ENCODE measurements at places on chromosomes 11 and 22. TPM values are rescaled to one million over a fixed set of nuclear protein-coding genes. Genes with fewer than 3 reads are reported as not detected.

The RIMBP3C gene
- total RNA-seq, result 0.31 TPM

- no peak for DNase-seq
Observed at GRCh38 chr11:84607975-84608836, 1018.9 kb downstream of the DLG2 start.

The BAIAP2L2 gene
- 3.0 TPM for total RNA-seq

The ELFN2 gene
- 0.32 TPM for total RNA-seq

The SYNGR1 gene
- total RNA-seq, result 9.4 TPM

- no peak for DNase-seq
Observed at GRCh38 chr22:27836181-27836580, 34.6 kb upstream of the MN1 start.

DNA sequence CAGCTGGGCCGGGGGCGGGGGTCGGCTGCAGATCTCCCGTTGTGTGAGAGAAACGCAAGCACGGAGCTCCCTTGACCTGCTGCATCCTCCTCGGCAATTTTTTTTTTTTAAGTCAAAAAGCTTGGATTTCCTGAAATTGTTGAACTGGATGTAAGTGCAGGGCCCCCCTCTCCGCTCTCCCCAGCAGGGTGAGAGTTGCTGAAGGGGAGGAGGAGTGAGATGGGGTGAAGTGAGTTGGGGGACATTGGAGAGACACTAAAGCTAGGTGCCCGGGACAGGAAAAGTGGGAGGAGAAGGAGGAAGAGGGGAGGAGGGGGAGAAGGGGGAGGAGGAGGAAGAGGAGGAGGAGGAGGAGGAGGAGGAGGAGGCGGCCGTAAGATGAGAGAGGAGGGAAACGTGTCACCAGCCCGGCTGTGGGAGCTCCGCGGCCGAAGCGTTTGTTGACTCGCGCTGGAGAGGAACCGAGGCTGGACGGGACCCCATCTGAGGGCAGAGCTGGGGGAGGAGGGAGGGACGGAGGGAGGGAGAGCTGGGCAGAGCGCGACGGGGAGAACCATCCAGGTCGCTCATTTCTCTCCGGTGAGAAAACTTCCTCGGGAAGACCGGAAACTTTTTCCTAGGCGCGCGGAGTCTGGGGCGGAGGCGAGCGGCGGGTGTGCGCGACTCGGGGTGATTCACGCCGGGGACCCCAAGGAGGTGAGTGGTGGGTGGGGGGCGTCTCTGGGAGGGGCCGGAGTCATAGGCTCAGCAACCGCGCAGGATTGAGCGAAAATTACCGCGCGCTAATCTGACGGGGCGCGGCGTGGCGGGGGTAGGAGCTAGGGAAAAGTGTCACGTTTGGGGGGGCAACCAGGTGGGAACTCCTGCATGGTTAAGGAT is 80.2 kb downstream of the PRR5L start:
- DNase-seq, result no peak

DNA sequence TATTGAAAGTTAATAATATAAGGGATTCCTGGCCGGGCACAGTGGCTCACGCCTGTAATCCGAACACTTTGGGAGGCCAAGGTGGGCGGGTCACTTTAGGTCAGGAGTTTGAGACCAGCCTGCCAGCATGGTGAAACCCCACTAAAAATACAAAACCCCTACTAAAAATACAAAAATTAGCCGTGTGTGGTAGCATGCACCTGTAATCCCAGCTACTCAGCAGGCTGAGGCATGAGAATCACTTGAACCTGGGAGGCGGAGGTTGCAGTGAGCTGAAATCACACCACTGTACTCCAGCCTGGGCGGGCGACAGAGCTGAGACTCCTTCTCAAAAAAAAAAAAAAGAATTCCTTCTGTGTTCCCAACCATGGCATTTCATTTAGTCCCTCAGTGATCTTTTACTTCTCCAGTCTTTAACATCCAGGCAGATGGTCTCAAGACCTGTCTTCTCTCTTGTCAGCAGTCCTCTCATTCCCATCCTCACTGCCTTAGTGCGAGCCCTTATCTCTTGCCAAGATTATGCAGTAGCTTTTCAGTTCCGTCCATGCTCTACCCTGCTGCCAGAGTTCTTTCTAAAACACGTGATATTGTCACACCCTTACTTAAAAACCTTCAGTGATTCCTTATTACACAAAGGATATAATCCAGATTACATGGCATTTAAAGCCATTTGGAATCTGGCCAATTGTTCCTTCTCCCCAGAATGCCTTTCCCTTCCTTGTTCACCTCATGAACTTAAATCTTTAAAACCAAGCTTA is 17.9 kb downstream of the RTN3 start:
- no peak for DNase-seq

The EMID1 gene
- 1.5 TPM for total RNA-seq

DNA sequence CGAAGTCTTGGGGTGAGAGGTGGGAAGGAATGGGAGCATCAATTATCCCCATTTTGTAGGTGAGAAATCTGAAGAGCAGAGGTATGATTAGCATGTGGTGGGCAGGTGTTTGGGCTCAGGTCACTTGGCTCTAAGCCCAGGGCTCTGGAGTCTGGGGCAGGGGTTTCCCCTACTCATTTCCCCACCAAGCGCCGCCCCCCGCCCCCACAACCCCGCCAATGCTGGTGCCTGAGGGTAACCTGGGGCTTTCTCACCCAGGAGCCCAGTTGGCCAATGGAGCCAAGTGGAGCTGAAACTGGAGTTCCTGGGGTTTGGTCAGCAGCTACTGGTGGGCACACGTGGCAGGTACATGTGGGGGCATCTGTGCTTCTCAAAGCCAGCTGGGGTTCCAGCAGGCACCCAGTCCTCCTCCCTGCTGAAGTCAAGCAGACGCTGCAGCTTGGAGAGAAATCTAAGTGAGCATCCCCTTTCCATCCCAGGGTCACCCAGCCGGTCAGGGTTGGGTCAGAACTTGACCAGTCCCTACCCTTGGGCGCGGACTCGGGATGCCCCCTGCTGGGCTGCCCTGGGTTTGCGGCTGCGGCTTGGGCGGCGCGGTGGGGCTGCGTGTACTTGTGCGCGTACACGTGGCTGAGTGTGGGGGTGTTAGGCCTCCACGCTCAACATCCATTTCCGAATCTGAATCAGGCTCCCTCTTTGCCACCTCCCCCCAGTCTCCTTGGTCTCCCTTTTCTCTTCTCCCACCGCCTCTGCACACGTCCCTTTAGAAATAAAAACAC is 1.7 kb upstream of the CHRM1 start:
- no peak for DNase-seq

The NEFH gene
- 0.32 TPM for total RNA-seq

GRCh38 chr11:100687054-100687629 is at the start of gene ARHGAP42:
TSS of gene ARHGAP42 (plus strand) at chr11:100687288. CDS start at chr11:100687679, 391 bp downstream.
- DNase-seq, result peak; percentile 22

DNA sequence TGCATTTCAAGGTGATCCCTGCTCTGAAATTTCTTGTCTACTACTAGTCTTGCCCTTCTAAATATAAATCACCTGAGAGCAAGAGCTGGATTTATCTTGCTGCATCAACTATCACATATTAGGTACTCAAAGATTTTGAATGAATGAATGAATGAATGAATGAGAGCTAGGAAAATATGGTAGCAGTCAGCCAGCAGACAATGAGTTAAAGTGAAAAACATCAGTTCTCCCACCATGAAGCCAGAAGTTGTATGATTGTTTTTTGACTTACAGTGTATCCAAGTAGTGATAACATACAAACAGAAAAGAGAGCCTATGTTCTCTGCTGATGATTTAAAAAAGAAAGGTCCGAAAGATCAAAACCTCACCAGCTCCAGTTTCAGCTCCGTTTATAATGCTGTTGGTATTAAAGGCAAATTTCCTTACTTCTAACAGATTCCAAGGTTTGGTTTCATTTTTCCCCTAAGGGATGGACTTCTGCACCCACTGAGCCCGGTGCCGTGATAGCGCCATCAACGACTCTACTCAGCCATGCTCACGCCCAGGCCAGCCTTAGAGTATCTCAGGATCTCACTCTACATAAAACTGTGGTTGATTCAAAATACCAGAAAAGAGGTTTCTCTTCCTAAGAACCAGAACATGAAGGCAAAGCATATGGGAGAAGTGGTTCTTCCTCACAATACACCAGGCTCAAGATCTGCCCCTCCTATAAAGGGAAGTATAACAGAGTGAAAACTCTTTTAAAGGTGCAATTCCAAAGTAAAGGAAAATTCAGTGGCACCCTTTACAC is 92.0 kb downstream of the SGSM3 start:
- no peak for DNase-seq

The CDC42EP2 gene
- 74.4 TPM for total RNA-seq

- no peak for DNase-seq
Observed at GRCh38 chr11:114346709-114347141, 50.5 kb downstream of the NNMT start.

DNA sequence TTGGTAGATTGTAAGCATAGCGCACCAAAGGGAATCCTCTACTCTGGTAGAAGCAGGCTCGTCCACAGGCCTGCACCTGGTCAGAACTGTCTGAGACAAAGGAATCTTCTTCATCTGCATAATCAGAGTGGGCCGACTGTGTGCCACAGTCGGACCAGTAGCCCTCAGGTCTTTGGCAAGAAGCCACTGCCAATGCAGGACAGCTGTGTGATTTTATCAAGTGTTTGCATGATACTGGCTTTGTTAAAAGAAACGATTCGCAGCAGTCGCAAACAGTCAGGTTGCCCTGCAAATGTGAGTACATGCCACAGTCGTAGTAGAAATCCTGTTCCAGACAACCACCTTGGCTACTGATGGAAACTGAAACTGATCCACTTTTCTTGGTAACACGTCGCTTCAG is 4.9 kb upstream of the CCDC34 start:
- no peak for DNase-seq

The MORC2 gene
- 14.9 TPM for total RNA-seq

The MUC6 gene
- not detected for total RNA-seq

GRCh38 chr22:39545386-39546365 is 13.1 kb upstream of the RPS19BP1 start:
- no peak for DNase-seq

DNA sequence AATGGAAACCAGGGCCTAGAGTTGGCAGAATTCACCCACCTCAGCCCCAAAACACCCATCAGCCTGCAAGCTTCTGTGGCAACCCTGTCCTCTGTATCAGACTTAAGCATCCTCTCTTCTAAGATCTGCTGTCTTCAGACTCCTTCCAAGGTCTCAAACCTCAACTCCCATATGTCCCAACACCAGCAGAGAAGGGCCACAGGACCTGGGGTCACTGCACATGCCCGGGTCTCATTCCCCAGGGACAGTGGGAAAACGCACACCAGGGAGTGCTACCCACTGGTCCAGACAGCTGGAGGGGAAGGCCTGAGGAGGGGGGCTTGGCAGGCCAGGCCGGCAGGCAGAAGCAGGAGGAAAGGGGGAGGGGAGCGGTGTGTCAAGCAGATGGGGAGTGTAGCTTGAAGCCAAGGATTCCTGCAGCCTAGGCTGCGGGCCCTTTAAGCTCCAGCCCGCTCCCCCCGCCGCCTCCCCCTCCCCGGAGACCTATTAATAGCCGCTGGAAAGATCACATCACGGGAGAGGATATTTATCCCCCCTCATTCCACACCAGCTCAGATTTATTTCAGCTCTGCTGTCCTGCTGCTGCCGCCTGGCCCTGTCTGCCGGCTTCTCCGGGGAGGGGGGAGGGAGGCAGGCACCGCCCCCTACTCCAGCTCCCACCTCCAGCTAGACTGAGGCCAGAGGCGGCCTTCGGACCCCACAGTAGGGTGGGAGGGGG is 16.7 kb downstream of the BCL9L start:
- no peak for DNase-seq

The BATF2 gene
- 1.8 TPM for total RNA-seq

GRCh38 chr11:7968686-7969085 is 3.4 kb upstream of the NLRP10 start:
- no peak for DNase-seq

All from omental fat pad (tissue), 4 donors.